Liver (tissue), 10 donors: ENCODE measurements at places on chromosomes 4 and X. TPM values are rescaled to one million over a fixed set of nuclear protein-coding genes. Genes with fewer than 3 reads are reported as not detected.

The UGT2B11 gene
- polyA plus RNA-seq: 0.39 TPM

The CASK gene
- polyA plus RNA-seq: 3.9 TPM

The TKTL2 gene
- not detected for polyA plus RNA-seq

The DOK7 gene
- polyA plus RNA-seq: 0.13 TPM

The RGN gene
- 163 TPM for polyA plus RNA-seq

The NBDY gene
- polyA plus RNA-seq: 10.4 TPM

The MEPE gene
- polyA plus RNA-seq: 0.07 TPM

The TNIP3 gene
- not detected for polyA plus RNA-seq

The ZNF330 gene
- 18.7 TPM for polyA plus RNA-seq

The ATP2B3 gene
- not detected for polyA plus RNA-seq
